ENCODE measurements at places on chromosomes 7 and 10.

GRCh38 chr7:76262683-76263402 lies 39.6 kb upstream of the HSPB1 start:
- no peak for DNase-seq

GRCh38 chr7:101308245-101309085 lies 13.1 kb downstream of the IFT22 start:
- no peak for DNase-seq

- peak; percentile 61 for DNase-seq
These were observed 70.4 kb downstream of the ASB13 start for GRCh38 chr10:5595994-5596471.

DNA sequence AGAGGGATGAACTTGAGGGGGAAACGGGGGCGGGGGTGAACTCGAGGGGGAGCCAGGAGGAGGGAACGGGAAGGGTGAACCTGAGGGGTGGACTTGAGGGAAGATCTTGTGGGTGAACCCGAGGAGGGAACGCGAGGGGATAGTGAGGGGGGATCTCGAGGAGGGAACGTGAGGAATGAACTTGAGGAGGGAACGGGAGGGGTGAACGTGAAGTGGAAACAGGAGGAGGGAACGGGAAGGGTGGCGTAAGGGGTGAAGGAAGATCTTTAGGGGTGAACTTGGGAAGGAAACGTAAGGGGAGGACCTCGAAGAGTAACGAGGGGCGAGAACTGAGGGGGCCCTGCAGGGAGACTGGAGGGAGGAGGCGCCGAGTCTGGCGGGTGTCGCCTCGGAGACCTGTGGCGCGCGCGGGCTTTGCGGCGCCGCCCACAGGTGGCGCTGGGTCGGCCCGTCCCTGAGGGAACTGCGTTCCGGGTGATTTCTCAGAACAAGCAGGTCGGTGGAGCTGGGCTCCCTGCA lies 651 bp downstream of the MYO3A start:
- no peak for DNase-seq

DNA sequence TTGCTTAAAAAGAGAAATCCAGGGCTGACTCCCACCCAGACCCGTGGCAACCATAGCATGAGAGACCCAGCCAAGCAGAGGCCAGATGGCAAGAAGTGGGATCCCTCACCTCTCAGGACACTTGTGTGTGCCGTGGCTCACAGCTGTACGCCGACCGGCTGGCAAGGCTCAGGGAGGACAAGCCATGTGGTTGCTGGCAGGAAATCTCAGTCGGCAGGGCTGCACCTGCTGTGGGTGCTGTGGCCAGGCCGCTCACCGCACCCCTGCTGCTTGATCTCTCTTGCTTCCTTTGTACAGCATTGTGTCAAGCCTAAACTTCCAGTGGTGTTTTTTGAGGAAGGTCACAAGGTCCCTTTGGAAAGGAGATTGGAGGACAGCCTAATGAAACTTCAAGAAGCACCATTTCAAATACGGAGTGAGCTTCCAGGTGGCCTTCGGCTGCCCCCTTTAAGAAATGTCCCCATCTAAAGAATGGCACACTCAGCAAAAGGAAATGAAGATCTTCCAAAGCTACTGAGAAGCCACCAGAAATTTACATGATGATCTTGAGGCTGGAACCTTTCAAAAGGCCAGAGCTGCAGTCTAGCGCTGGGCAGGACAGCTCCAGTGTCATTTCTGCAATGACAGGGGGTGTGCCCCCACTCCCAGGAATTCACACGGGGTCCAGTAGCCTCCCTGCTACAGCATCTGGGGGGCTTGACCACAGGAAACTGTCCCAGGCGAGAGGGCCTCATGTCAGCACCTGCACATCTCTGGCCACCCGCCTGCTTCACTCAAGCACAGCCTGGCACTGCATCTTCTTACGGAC lies 409.0 kb upstream of the MGMT start:
- DNase-seq = no peak

GRCh38 chr7:99949645-99950228 lies 20.3 kb upstream of the GJC3 start:
- DNase-seq = no peak

DNA sequence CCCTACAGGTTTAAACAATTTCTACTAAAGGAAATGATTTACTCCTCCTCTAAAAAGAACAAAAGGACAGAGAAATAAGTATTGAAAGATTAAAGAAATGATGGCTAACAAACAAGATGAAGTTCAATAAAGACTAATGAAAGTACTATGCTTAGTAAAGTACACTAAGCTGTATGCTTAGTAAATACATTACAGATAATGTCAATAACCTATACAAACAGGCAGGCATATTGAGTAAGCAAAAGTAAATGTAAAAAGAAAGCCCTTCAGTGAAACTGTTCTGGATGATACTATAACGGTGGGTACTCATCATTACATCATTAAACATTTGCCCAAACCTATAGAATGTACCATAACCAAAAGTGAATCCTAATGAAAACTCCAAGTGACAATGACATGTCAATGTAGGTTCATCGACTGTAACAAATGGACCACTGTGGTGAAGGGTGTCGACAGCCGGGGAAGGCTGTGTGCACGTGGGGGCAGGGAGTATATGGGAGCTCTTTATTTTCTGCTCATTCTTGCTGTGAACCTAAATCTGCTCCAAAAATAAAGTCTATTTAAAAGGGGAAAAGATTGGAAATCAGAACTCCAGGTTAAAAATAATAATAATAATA lies 34.0 kb downstream of the CYTH3 start:
- no peak for DNase-seq

DNA sequence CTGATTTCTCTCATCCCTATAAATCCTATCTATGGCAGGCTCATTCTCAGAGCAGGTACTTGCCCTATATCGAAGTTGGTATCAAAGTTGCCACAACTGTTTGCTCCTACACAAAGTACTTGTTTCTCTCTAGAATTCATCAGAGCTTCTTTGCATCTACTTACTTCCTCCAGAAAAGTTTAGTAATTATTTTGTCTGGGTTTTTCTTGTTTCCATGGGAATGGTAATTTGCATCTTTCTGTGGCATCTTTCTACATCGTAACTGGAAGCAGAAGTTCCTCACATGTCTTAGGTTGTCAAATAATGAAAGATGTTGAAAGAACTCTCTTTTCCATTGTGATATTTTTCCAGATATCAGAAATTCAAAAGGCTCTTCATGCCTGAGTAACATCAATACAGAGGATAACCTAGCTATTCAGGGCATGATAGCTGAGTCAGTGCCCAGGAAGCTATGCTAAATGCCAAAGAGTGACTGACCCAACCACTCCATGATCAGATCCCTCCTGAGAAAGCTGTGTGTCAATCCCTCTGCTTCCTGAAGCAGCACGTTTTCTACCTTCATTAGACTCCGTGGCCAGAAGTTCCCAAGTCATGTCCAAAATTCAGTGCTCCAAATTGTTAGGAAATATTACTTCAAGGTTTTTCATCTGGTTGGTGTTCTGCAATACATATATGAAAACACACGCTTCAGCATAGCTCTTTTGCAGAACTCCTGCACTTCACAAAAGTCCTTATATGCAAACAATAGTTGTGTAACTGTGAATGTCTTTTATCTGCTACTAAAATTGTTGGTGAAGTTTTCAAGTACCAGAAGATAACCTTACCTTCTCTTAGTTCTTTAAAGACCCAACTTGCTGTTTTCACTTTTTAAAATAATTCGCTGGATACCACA lies 216.5 kb downstream of the VTI1A start:
- peak; percentile 62 for DNase-seq

GRCh38 chr7:106283831-106284713 lies 711 bp downstream of the NAMPT start:
- no peak for DNase-seq

- no peak for DNase-seq
These were observed 219.9 kb upstream of the KMT2E start for GRCh38 chr7:104794154-104794553.

- DNase-seq = peak; percentile 35
These were observed 39.2 kb upstream of the PPP1R3C start for GRCh38 chr10:91672021-91672608.

DNA sequence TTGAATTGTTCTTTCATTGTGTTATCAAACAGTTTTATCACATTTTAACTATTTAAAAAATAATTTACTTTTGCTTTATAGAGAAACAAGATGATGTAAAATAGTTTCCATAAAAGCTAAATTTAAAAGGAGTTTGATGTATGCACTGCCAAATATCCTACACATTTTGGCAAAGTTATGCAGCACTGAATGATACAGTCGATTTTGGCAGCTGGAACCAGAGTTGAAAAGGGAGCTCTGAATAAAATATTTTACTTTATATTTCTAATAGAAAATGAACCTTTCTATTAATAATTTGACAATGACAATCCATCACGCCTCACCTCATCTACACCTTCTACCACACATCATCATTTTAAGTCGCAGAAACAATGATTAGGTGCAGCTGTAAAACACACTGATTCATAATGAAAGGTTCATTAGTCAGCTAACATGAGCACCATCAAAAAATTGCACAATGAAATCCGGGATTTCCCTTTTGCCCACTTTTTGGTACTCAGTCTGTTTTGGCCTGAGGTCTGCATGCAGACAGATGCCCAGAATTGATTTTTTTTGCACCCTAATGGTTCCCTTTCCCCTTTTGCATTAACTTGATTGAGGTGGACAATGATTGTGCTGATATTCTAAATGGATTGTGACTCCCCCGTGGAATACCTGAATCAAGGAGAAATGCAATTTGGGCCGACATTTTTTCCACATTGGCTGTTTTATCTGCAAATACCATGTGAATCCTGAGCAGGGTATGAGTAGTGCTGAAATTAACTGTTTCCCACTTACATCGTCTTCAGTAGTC lies 105.8 kb downstream of the THSD7A start:
- no peak for DNase-seq

- no peak for DNase-seq
These were observed 10.1 kb upstream of the HOXA13 start for GRCh38 chr7:27209933-27210440.

DNA sequence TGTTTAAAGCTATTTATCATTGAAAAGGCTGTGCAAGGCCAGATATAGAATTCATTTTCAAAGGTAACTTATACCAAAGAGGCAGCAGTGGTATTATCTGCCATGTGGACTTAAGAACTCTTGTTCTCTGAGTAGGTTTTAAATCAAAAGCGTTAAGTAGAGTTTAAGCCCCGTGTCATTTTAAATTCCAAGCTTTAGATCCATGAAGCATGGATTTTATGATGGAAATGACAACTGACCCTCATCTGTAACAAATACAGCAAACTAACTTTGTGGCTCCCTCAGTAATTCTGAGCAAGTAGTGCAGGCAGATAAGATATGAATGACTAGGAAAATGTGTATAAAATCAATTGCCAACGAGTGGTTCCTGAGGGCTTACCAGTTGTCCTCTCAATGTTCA lies 247.0 kb downstream of the WDR11 start:
- DNase-seq = no peak

DNA sequence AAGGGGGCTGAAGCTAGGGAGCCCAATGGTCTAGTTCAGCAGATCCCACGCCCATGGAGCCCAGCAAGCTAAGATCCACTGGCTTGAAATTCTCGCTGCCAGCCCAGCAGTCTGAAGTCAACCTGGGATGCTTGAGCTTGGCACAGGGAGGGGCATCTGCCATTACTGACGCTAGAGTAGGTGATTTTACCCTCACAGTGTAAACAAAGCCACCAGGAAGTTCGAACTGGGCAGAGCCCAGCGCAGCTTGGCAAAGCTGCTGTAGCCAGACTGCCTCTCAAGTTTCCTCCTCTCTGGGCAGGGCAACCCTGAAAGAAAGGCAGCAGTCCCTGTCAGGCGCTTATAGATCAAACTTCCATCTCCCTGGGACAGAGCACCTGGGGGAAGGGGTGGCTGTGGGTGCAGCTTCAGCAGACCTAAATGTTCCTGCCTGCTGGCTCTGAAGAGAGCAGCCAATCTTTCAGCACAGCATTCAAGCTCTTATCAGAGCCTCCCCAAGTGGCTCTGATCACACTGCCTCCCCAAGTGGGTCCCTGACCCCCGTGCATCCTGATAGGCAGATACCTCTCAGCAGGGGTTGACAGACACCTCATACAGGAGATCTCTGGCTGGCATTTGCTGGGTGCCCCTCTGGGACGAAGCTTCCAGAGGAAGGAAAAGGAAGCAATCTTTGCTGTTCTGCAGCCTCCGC lies 167.8 kb downstream of the CCDC71L start:
- no peak for DNase-seq

DNA sequence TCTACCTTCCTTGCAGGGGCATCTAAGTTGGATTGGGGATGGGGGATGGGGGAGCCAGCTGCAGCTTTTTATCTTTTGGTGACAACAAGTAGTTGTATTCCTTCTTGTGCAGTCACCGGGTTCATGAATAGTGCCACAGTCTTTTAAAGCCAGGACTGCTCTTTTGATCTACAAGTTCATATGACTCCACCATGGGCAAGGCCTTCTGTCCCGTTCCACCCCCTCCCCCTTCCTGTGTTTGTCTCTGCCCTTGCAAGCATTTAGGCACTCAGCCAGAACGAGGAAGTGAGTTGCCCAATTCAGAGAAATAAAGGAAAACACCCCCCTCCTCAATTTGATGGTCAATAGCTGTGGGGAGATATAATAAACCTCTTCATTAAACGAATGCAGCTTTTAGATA lies 44.8 kb upstream of the EGR2 start:
- no peak for DNase-seq

- no peak for DNase-seq
These were observed 32.0 kb downstream of the EXOC6 start for GRCh38 chr10:92880233-92880861.

GRCh38 chr7:93890464-93891068 lies at the start of gene TFPI2:
TSS of gene TFPI2 (minus strand) at chr7:93890753. CDS start at chr7:93890678, 75 bp downstream.
- DNase-seq = no peak

- no peak for DNase-seq
These were observed 12.0 kb downstream of the KPNA7 start for GRCh38 chr7:99195867-99196266.

DNA sequence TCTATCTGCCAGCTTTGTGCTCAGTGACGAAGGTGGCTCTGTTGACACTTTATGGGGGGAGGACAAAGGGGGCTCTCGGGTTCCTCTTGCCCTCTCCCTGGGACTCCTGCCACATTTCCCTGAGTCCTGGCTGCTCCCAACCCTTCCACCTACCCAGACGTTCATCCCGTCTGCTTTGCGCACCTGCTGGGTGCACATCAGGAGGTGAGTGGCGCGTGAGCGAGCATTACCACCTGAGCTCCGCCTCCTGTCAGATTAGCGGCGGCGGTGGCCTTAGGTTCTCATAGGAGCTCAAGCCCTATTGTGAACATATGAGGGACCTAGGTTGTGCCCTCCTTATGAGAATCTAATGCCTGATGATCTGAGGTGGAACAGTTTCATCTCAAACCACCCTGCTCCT lies 137.2 kb downstream of the DYNC2I1 start:
- no peak for DNase-seq

- DNase-seq = no peak
These were observed 26.5 kb downstream of the ANK3 start for GRCh38 chr10:60363187-60363586.

- no peak for DNase-seq
These were observed 212.6 kb upstream of the FRMD4A start for GRCh38 chr10:14543046-14543903.
